Aorta (tissue), 5 donors: ENCODE measurements at places on chromosomes 2 and 18. TPM values are rescaled to one million over a fixed set of nuclear protein-coding genes. Genes with fewer than 3 reads are reported as not detected.

DNA sequence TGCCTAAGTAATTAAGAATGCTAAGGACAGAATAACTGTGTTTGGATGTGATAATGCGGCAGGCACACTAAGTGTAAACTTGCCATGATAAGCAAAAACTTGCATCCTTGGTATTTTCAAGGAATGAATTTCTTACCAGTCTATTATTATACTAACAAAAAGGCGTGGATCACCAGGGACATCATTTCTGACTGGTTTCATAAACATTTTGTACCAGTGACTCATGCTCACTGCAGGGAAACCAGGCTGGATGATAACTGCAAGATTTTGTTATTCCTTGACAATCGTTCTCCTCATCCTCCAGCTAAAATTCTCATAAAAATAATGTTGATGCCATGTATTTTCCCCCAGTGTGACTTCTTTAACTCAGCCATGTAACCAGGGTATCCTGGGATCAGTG is 289.5 kb downstream of the CDCA7 start:
- no peak for DNase-seq
- H3K4me3 ChIP-seq: no peak overlapping the region
- no peaks in the 10 kb centered on the region for H3K27me3 ChIP-seq
- H3K4me1 ChIP-seq: no peaks in the 10 kb centered on the region

- H3K27ac ChIP-seq: peak overlapping the region; percentile 86
- no peaks in the 10 kb centered on the region for H3K36me3 ChIP-seq
- no peaks in the 10 kb centered on the region for H3K27me3 ChIP-seq
Observed at GRCh38 chr2:69033461-69034095, 20.6 kb downstream of the ANTXR1 start.

GRCh38 chr2:162579986-162580385 is 236.1 kb downstream of the GCA start:
- no peak overlapping the region for H3K27ac ChIP-seq
- no peak overlapping the region for H3K4me3 ChIP-seq
- H3K4me1 ChIP-seq: no peaks in the 10 kb centered on the region
- DNase-seq: no peak

- H3K27ac ChIP-seq: no peak overlapping the region
- no peak overlapping the region for H3K4me3 ChIP-seq
- DNase-seq: no peak
- no peaks in the 10 kb centered on the region for H3K4me1 ChIP-seq
- H3K36me3 ChIP-seq: no peaks in the 10 kb centered on the region
Observed at GRCh38 chr2:82826437-82826836, 1632.6 kb downstream of the SUCLG1 start.

HOXD13 gene
- total RNA-seq: not detected

GALR1 gene
- 0.24 TPM for total RNA-seq

HMSD gene
- total RNA-seq: 0.16 TPM

MAP2 gene
- 59.7 TPM for total RNA-seq
